ENCODE measurements at places on chromosomes 3 and 15.

GRCh38 chr3:143183665-143183964 is 64.0 kb downstream of the CHST2 start:
- H3K36me3 ChIP-seq: no peaks in the 10 kb centered on the region
- H3K27ac ChIP-seq: no peak overlapping the region
- no peaks in the 10 kb centered on the region for H3K27me3 ChIP-seq
- H3K4me1 ChIP-seq: no peaks in the 10 kb centered on the region

DNA sequence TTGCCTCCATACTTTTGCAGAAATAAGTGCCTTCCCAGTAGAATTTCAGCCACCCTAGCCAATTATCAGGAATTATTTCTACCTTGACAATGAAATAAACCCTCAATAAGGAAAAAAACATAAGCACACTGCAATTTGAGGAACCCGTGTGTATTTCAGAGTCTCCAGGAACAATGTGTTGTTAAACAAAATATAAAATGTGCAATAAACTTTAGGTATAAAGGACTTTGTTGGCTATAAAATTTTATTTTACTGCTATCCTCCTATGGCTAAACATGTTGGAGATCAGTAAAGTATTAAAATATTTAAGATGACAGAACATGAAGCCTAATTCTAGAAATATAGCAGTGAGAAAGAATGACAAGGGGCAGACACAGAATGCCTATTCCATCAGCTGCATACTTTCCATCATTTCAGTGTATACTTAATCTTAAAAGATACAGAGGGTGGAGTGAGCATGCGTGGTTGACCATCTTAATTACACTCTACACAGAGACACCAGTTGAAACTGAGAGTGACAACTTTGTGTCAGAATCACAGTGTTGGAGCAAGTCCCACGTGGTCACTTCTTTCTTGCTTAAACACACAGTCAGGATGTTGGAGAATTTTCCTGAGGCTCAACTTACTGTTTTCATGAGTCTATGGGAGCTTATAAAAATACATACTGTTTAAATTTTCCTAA is 79.0 kb upstream of the SUCLG2 start:
- H3K4me3 ChIP-seq: no peak overlapping the region
- H3K27ac ChIP-seq: no peak overlapping the region
- H3K27me3 ChIP-seq: no peaks in the 10 kb centered on the region
- no peak for DNase-seq
- peaks cover 33% of the 10 kb centered on the region for H3K4me1 ChIP-seq

DNA sequence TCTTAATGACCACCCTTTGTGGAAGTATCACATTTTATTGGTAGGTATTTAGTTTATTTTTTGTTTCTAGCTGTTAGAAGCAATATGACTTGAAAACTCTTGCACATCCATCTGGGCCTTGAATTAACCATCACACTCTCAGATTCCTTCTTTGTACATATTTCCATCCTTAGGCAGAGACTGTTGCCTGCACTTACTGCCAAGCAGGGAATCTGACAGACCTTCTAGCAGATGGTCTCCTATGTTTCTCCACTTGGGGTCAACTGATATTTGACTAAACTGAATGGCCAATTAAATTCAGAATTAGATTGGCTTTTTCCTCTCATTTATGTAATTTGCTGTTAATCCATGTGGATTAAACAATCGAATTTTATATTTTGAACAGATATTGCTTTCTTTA is 324.9 kb upstream of the TGFBR2 start:
- no peaks in the 10 kb centered on the region for H3K36me3 ChIP-seq
- no peaks in the 10 kb centered on the region for H3K27me3 ChIP-seq
- no peak overlapping the region for H3K27ac ChIP-seq
- H3K4me3 ChIP-seq: no peak overlapping the region
- no peaks in the 10 kb centered on the region for H3K4me1 ChIP-seq
- DNase-seq: no peak

GRCh38 chr15:48384616-48385015 is 53.4 kb downstream of the DUT start:
- no peak overlapping the region for H3K27ac ChIP-seq
- no peaks in the 10 kb centered on the region for H3K27me3 ChIP-seq
- H3K4me3 ChIP-seq: no peak overlapping the region
- no peaks in the 10 kb centered on the region for H3K4me1 ChIP-seq
- no peak for DNase-seq

DNA sequence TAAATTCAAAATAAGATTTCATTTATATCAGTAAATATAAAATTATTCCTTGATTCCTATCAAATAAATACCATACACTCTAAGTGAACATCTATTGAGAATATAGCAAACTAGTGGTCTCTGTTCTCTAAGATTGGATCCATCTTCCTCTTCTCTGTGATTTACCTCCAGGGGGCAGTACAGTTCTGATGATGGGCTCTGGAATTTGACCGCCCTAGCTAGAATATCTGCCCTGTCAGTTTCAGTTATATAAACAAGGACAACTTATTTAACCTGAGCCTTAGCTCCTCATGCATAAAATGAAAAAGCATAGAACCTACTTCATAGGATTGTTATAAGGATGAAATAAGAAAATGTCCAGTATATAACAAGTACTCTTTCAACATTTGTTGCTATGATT is 171.1 kb upstream of the CCDC54 start:
- no peak for DNase-seq
- H3K4me1 ChIP-seq: no peaks in the 10 kb centered on the region
- H3K27me3 ChIP-seq: no peaks in the 10 kb centered on the region

GRCh38 chr3:147838652-147839051 is 429.5 kb downstream of the ZIC1 start:
- DNase-seq: no peak
- H3K4me3 ChIP-seq: no peak overlapping the region
- no peaks in the 10 kb centered on the region for H3K36me3 ChIP-seq
- H3K4me1 ChIP-seq: no peaks in the 10 kb centered on the region
- H3K27me3 ChIP-seq: no peaks in the 10 kb centered on the region

DNA sequence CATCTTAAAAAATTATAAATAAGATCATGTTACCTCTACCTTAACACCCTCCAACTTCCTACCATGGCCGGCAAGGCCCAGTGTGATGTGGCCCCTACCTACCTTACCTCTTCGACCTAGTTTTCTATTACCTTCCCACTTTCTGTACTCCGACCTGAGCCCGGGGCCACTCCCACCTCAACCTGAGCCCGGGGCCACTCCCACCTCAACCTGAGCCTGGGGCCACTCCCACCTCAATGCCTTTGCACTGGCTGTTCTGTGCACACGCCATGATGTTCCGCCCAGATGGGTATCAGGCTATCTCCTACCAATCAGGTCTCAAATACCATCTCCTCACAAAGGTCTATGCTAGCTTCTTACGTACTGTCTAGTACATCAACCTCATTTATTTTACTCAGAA is 66.8 kb upstream of the XXYLT1 start:
- no peak for DNase-seq
- no peaks in the 10 kb centered on the region for H3K4me1 ChIP-seq
- no peak overlapping the region for H3K27ac ChIP-seq
- H3K4me3 ChIP-seq: no peak overlapping the region

- H3K27me3 ChIP-seq: no peaks in the 10 kb centered on the region
- no peak overlapping the region for H3K27ac ChIP-seq
- no peaks in the 10 kb centered on the region for H3K36me3 ChIP-seq
- H3K4me1 ChIP-seq: no peaks in the 10 kb centered on the region
These were observed 12.3 kb upstream of the LYSMD4 start for GRCh38 chr15:99745370-99746086.

DNA sequence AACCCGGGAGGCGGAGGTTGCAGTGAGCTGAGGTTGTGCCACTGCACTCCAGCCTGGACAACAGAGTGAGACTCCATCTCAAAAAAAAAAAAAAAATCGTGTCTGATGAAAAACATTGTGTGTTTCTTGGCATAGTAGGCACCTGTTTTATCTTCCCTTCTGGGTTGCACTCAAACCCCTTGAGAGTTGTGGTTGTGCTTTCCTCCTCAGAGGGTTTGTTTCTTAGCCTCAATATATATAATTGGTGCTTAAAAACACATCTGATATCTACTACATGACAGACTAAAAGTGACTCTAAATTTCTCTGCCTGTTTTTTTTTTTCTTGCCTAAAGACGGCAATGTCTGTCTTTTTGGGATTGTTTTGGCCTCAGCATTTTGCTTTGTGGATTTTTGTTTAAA is 7.6 kb downstream of the NR1D2 start:
- H3K4me1 ChIP-seq: peaks cover 32% of the 10 kb centered on the region
- no peaks in the 10 kb centered on the region for H3K27me3 ChIP-seq
- no peak overlapping the region for H3K27ac ChIP-seq
- no peaks in the 10 kb centered on the region for H3K36me3 ChIP-seq
- DNase-seq: no peak
- no peak overlapping the region for H3K4me3 ChIP-seq
